GM23248 (cell line): ENCODE measurements at places on chromosomes 7 and 10. TPM values are rescaled to one million over a fixed set of nuclear protein-coding genes. Genes with fewer than 3 reads are reported as not detected.

The OPALIN gene
- not detected in 2 replicates for total RNA-seq

The FEZF1 gene
- total RNA-seq, result not detected in 2 replicates

The NEUROD6 gene
- total RNA-seq, result not detected in 2 replicates

The C1QL3 gene
- total RNA-seq, result not detected in 2 replicates

The PNLIPRP1 gene
- not detected in 2 replicates for total RNA-seq

The CFAP69 gene
- 6.9 and 13.5 TPM in 2 replicates for total RNA-seq

The C10orf62 gene
- total RNA-seq, result not detected in 2 replicates

The VWC2 gene
- total RNA-seq, result not detected in 2 replicates

The GSTO2 gene
- total RNA-seq, result 1.1 and 8.7 TPM in 2 replicates

The OPN1SW gene
- not detected in 2 replicates for total RNA-seq

The OR2A12 gene
- total RNA-seq, result not detected in 2 replicates

The CFAP70 gene
- 0.38 and 0.43 TPM in 2 replicates for total RNA-seq
